Left renal cortex interstitium (tissue), 4 donors: ENCODE measurements at places on chromosomes 7 and 10. TPM values are rescaled to one million over a fixed set of nuclear protein-coding genes. Genes with fewer than 3 reads are reported as not detected.

GRCh38 chr10:78749898-78750297 is 318.9 kb upstream of the ZMIZ1 start:
- DNase-seq: no peak

GRCh38 chr10:83343676-83344075 is 795.6 kb upstream of the GHITM start:
- DNase-seq: no peak

GRCh38 chr7:138595454-138595853 is 105.7 kb downstream of the SVOPL start:
- DNase-seq: no peak

GRCh38 chr7:156000601-156001396 is 188.5 kb upstream of the SHH start:
- no peak for DNase-seq

- DNase-seq: no peak
Observed at GRCh38 chr10:77463967-77464745, 173.5 kb downstream of the KCNMA1 start.

GRCh38 chr7:28071570-28071969 is 109.0 kb downstream of the JAZF1 start:
- DNase-seq: no peak

DNA sequence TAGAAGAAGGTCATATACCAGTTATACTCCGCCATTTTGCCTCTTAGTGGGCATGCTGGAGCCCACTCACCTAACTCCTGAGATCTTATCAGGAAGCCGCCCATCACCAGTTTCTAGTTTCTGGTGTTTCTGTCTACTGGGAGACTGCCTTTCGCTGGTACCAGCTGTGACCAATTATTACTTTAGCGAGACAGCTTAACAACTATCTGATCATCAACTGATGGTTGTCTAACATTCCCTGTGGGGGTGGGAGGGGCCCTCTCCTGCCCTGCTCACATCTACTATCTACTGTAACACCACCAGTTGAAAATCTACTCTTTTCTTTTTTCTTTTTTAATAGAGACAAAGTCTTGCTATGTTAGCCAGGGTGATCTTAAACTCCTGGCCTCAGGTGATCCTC is 46.2 kb upstream of the C10orf67 start:
- no peak for DNase-seq

DNA sequence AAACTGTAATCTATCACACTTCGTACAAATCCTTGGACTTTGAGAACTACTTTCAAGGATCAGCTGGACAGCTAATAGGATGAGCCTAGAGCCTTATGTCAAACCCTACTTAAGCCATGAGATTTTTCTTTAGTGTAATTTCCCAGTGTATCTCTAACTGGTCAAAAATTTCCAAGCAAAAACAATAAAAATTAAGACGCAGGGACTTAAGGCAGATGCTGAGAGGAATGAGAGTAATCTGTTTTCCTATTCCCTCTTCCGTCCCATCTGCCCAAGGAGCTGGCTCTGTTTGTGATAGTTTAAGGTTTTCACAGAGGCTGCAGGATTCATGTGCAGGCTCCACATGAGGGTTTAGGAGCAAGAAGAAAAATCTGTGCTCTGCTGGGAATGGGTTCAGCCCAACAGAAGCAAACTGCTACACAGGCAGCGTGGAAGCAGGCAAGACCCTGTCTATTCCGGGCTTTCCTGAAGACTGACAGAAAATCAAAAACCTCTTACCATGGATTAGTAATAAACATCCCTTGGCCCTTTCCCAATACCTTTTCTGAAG is 62.2 kb downstream of the ARMH3 start:
- no peak for DNase-seq

DNA sequence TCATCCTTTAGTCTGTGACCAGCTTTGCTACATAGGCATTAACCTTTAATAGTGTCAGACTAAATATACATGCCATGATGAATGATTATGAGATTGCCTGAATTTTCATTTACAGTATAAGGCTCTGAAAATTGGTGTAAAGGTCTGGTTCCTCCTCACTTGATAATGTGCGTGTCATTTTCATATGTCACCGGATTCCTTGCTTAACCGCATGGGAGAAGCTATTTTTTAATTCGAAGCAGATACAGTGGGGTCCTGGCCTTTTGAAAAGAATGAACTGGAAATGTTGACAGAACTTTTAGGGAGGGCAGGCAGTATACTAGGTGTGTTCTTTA is 192.4 kb upstream of the SH2B2 start:
- DNase-seq: no peak

FAM25C gene
- not detected for polyA plus RNA-seq

OR2AE1 gene
- not detected for polyA plus RNA-seq
